ENCODE measurements at places on chromosomes 11 and 22. TPM values are rescaled to one million over a fixed set of nuclear protein-coding genes. Genes with fewer than 3 reads are reported as not detected.

The PTPRJ gene
- 1.8 TPM for total RNA-seq

The SLC22A8 gene
- total RNA-seq: not detected

The SCGB2A2 gene
- total RNA-seq: not detected

The SERPIND1 gene
- total RNA-seq: not detected

The SREBF2 gene
- 39.7 TPM for total RNA-seq

The OR51E1 gene
- total RNA-seq: not detected

The MYOD1 gene
- not detected for total RNA-seq

The PGR gene
- total RNA-seq: under 0.01 TPM

The TMEM191B gene
- total RNA-seq: not detected

The GNAZ gene
- total RNA-seq: 0.26 TPM

The JAM3 gene
- 75.3 TPM for total RNA-seq

The C11orf52 gene
- total RNA-seq: not detected

The CRYBB2 gene
- total RNA-seq: not detected

The TBX10 gene
- total RNA-seq: not detected

The ESAM gene
- total RNA-seq: 0.16 TPM

The DRG1 gene
- total RNA-seq: 86.5 TPM

The SLC22A24 gene
- total RNA-seq: not detected

The C22orf42 gene
- not detected for total RNA-seq

The OR6A2 gene
- 0.09 TPM for total RNA-seq

The INS gene
- total RNA-seq: not detected

The MS4A4A gene
- total RNA-seq: not detected

The RAB36 gene
- total RNA-seq: 2.7 TPM

The ACCS gene
- 23.3 TPM for total RNA-seq

The ANO3 gene
- total RNA-seq: 1.3 TPM

The IGHMBP2 gene
- total RNA-seq: 4.7 TPM

The SLC25A45 gene
- total RNA-seq: 0.95 TPM

The CRACR2B gene
- 2.4 TPM for total RNA-seq

The CYTH4 gene
- total RNA-seq: 0.32 TPM

The OR4C16 gene
- total RNA-seq: not detected

The VWCE gene
- 14.9 TPM for total RNA-seq

The SLC22A12 gene
- total RNA-seq: not detected

The NRXN2 gene
- total RNA-seq: 1.0 TPM

The TRPM5 gene
- total RNA-seq: not detected

The TMPRSS4 gene
- total RNA-seq: 0.17 TPM

The YAP1 gene
- total RNA-seq: 115 TPM

The KDELR3 gene
- 43.8 TPM for total RNA-seq

The PRR5L gene
- 0.69 TPM for total RNA-seq

The CNGA4 gene
- total RNA-seq: 0.09 TPM

The RTN4R gene
- total RNA-seq: 0.32 TPM

The GGTLC2 gene
- total RNA-seq: not detected

The GTSE1 gene
- total RNA-seq: 0.95 TPM

The OR51G2 gene
- total RNA-seq: not detected

The FDXACB1 gene
- 1.6 TPM for total RNA-seq

The HMOX1 gene
- total RNA-seq: 240 TPM

The MPZL3 gene
- 0.26 TPM for total RNA-seq

The DGAT2 gene
- 6.9 TPM for total RNA-seq

The GRM5 gene
- under 0.01 TPM for total RNA-seq

Measured in bronchial smooth muscle cell (primary cell).